ENCODE measurements at places on chromosomes 12 and 14.

- DNase-seq = no peak
These were observed 33.9 kb downstream of the MIA2 start for GRCh38 chr14:39267608-39268005.

- no peak for DNase-seq
These were observed 206.4 kb upstream of the GZMB start for GRCh38 chr14:24840204-24840893.

- no peak for DNase-seq
These were observed 68.8 kb upstream of the NOS1 start for GRCh38 chr12:117430246-117430645.

GRCh38 chr12:112346194-112346593 lies 36.0 kb downstream of the HECTD4 start:
- DNase-seq = no peak

DNA sequence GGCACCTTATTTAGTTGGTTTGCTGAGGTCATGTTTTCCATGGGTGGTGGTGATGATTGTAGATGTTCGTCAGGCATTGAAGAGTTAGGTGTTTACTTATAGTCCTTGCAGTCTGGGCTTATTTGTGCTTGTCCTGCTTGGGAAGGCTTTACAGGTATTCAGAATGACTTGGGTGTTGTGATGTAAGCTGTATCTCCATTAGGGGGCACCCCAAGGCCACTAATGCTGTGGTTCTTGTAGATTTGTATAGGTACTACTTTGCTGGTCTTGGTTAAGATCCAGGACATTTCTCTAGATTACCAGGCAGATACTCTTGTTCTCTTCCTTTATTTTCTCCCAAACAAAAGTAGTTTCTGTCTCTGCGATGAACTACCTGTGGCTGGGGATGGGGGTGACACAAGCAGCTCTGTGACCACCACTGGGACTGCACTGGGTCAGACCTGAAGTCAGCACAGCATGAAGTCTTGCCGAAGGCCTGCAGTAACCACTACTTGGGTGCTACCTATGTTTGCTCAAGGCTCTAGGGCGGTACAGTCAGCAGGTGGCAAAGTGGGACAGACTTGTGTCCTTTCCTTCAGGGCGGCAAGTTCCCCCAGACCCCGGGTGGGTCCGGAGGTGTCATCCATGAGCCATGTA lies 35.8 kb upstream of the FBXO33 start:
- no peak for DNase-seq

DNA sequence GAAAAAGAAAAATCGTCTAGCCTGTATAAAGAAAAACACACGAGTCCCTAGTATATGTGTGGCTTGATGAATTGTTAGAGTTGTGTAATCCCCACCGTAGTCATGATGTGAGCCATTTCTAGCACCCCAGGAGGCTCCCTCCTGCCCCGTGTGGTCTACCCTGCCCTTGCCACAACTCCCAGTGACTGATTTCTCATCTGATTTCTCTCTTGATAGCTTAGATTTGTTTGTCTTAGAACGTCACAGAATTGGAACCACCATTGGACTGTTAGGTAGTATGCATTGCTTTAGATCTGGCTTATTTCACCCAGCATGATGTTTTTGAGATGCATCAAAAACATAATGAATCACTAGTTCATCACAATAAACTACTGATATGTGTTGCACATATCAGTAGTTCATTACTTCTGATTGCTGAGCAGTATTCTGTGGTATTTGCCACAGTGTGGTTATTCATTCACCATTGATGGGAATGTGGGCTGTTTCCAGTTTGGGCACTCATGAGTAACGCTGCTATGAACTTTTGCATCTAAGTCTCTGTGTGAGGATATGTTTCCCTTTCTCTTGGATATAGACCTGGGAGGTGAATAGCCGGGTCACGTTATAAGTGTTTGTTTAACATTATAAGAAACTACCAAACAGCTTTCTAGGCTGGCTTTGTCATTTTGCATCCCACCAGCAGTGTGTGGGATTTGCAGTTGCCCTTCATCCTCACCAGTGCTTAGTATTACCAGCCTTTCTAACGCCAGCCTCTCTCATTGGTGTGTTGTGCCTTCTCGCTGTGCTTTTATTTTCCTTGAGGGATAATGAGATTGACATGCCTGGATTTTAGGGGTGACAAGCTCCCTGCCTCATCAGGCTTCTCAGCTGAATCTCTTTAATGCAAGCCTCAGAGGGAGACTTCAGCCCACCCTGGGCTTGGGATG lies 31.9 kb upstream of the NCOR2 start:
- no peak for DNase-seq

DNA sequence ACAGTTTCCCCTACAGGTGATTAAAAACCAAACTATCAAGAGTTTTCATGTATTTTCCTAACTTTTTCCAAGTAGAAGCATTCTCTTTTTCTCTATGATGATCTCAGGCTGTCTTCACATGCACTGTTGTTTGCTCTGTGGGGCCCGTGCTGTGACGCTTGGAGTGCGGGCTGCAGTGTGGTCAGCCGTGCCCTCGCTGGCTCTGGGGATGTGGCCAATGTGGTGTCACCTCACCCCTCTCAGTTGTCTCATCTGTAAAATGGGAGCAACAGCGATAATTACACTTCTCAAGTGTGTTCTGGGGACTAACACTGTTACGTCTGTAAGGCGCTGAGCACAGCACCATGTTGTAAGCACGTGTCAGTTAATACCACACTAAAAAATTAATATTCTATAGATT lies 28.6 kb downstream of the DDX51 start:
- no peak for DNase-seq

DNA sequence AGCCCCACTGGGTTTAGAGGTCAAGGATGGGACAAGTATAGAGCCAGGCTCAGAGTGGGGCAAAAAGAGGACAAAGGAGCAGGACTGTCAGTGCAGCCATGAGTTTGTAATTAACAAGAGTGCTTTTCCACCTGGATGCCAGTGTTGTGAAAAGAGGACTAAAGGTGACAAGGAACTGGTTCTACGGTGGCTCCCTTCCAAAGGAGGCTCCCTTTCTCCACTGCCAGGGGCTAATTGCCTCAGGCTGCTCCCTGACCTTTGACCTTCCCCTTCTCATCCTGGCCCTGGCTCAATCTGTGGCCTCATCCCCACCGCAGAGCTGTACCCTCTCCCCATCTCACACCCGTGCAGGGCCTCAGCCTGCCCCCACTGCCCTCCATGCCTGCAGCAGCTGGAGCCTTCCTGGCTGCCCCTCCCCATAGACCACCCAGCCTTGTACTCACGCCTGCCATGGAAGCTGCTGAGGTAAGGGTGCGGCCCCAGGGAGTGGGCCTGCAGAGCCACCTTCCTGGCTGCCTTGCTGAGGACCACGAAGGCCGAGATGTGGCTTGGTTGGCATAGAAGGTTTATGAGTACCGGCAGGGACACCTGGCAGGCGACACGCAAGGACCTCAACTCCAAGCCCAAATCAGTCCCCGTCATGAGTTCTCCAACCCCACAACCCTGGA lies 24.8 kb upstream of the FKBP4 start:
- DNase-seq = no peak

DNA sequence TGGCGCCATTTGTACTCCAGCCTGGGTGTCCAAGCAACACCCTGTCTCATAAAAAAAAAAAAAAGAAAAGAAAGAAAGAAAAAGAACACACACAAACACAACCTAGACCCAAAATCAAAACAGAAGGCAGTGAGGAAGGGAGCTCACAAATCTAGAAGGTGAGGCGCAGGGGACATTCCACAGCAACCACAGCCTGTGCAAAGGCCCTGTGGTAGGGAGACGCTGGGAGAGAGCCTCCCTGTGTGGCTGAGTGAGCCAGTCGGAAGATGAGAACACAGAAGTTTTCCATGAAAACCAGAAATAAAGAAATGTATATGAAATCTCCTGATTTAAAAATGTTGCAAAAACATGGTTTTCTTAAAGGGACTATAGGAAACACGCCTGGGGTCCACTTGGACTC lies 44.6 kb downstream of the SCARB1 start:
- DNase-seq = no peak

- DNase-seq = no peak
These were observed 234.2 kb upstream of the RGS6 start for GRCh38 chr14:71698027-71698426.

- DNase-seq = no peak
These were observed 36.5 kb upstream of the SFSWAP start for GRCh38 chr12:131674373-131674772.

Measured in omental fat pad (tissue), 4 donors.